ENCODE measurements at places on chromosomes 16 and 17.
A peak's percentile ranks its signal among the peaks of the same experiment; 100 is the strongest.

GRCh38 chr17:82205720-82206508 is 6.7 kb downstream of the CCDC57 start:
- DNase-seq = peak; percentile 75

- DNase-seq = no peak
These were observed 251.7 kb upstream of the SALL1 start for GRCh38 chr16:51402785-51403184.

- no peak for DNase-seq
These were observed 25.8 kb downstream of the ABR start for GRCh38 chr17:1153795-1154546.

DNA sequence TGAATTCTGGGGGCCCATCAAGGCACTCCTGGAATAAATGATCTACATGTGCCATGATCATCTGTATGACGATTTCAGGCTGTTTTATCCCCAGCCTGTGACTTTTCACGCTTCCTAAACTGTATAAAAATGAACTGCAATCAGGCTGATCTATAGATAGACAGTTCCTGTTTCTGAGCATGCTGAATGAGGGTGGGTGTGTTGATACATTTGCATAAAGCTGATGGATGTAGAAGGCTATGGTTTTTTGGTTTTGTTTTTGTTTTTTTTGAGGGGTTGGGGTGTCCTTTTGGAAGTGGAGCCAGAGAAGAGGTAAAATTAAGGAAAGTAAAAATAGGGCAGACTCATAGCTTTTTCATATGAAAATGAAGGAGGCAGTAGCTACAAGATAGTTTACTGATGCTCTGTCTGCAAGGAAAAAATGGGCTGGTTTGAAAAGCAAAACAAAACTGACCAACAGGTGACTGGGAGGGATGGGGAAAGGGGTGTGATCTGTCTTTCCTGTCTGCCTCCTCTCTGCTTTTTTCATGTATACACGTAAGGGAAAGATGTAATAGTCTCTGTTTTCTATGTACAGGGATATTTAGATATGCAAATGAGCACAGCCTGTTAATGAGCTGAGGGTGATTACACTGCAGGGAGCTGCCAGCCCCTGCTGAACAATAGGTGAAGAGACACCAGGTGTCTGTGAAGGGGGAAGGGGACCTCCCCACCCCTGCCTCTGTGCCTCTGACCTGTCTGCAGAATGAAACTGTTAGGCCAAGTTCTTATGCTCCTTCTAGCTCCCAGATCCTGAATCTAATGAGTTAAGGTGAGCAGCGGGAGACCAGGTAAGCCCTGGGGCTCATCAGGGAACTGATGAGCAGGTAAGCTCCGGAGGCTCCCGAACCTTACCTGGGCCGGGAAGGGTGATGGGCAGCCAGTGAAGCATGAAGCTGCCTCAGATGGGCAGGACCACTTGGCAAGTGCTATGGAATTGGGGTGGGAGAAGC is 46.6 kb upstream of the LYRM9 start:
- DNase-seq = no peak

GRCh38 chr17:8479431-8479947 is 43.8 kb downstream of the NDEL1 start:
- no peak for DNase-seq

Measured in Panc1 (cell line).